Left renal cortex interstitium (tissue), 4 donors: ENCODE measurements at places on chromosomes 7 and 10. TPM values are rescaled to one million over a fixed set of nuclear protein-coding genes. Genes with fewer than 3 reads are reported as not detected.

- DNase-seq: no peak
Measured at GRCh38 chr10:32241946-32242345, 105.0 kb downstream of the EPC1 start.

The LRGUK gene
- polyA plus RNA-seq: 1.0 TPM

DNA sequence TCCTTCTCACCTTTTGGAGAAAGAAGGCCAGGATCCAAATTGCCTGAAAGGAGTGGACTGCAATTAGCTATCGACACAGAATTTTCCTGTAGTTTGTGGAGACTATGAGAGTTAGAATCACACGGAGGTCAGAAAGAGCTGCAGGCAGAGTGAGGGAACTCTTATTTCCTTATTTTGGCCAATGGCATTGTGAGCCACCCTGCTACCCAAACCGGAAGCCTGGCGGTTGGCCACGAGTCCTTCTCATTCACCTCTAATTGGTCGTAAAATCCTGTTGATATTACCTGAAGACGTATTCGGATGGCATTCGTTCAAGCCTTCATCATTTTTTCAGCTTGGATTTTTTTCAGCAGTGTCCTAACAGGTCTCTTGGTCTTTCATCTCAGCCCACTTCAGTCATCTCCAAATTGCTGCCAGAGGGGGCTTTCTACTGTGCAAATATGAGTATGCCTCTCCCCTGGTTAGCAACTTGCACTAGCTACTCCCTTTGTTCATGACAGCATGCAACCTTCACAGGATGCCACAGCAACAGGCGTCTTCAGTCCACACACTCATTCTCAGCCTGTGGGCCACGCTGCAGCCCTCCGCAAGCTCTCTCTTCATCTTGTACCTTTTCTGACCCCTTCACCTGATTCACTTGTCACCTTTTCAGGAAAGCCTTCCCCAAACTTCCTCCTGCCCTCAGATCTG is 66.9 kb downstream of the GATA3 start:
- DNase-seq: no peak

GRCh38 chr7:158271646-158272045 is 316.0 kb downstream of the PTPRN2 start:
- DNase-seq: no peak

The CHST15 gene
- 19.7 TPM for polyA plus RNA-seq

The HMX2 gene
- 2.9 TPM for polyA plus RNA-seq

The CLCN1 gene
- 0.13 TPM for polyA plus RNA-seq

The CCDC3 gene
- polyA plus RNA-seq: 11.3 TPM

DNA sequence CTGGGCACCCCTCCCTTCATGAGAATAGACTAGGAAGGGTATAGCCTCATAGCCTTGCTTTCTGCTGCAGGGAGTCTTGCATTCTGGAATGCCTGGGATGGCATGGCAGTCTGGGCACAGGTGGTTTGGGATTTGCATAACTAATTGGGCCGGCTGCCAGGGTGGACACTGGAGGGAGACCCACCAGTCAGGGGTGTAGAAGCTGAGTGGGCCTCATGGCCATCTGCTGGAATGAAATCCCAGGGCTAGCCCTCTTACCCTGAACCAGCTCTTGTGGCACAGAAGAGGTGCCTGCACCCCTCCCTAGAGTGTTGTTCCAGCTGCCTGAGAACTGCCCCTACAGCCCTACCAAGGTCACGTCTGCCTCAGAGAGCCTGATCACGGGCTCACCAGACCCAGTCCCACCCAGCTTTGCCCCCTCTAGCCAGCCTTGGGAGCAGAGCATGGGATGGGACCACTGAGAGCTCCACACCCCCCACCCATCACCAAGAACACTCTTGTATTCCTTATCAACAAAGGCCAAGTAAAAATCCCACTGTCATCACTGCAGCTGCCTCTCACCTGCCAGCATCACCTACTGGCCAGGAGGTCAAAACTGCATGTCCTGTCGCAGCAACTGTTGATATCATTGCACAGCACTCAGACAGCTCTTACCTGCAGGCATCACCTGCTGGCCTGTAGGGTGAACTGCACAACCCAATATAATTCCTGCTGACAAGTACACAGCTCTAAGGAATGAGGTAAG is 148.9 kb downstream of the ZEB1 start:
- DNase-seq: no peak

The HOXA9 gene
- polyA plus RNA-seq: 118 TPM
